Activated CD4-positive, alpha-beta T cell treated with anti-CD3 and anti-CD28 coated beads, Interleukin-2, amount 10 ng/mL, durations not matched to agents 24 days and 14 days (primary cell): ENCODE measurements at places on chromosomes 7 and 10. TPM values are rescaled to one million over a fixed set of nuclear protein-coding genes. Genes with fewer than 3 reads are reported as not detected.

WNT8B gene
- 0.16 and 0.43 TPM in 2 replicates for total RNA-seq

GPR15LG gene
- not detected in 2 replicates for total RNA-seq

TYW1B gene
- 3.3 and 4.2 TPM in 2 replicates for total RNA-seq

SMO gene
- total RNA-seq, result 0.28 and 0.37 TPM in 2 replicates

EBF3 gene
- total RNA-seq, result not detected in 2 replicates

TMEM130 gene
- total RNA-seq, result 0.66 TPM in 1 of 2 replicates, not detected in the other

ABCB4 gene
- not detected in 2 replicates for total RNA-seq

FAM20C gene
- 0.88 and 1.0 TPM in 2 replicates for total RNA-seq

C1QL3 gene
- 0.21 TPM in 1 of 2 replicates, not detected in the other for total RNA-seq

GLI3 gene
- not detected in 2 replicates for total RNA-seq

PHYHIPL gene
- total RNA-seq, result not detected in 2 replicates

CAMK2B gene
- total RNA-seq, result 1.3 and 1.6 TPM in 2 replicates

- no peak for DNase-seq
Observed at GRCh38 chr10:87565010-87565409, 60.3 kb downstream of the MINPP1 start.

DNA sequence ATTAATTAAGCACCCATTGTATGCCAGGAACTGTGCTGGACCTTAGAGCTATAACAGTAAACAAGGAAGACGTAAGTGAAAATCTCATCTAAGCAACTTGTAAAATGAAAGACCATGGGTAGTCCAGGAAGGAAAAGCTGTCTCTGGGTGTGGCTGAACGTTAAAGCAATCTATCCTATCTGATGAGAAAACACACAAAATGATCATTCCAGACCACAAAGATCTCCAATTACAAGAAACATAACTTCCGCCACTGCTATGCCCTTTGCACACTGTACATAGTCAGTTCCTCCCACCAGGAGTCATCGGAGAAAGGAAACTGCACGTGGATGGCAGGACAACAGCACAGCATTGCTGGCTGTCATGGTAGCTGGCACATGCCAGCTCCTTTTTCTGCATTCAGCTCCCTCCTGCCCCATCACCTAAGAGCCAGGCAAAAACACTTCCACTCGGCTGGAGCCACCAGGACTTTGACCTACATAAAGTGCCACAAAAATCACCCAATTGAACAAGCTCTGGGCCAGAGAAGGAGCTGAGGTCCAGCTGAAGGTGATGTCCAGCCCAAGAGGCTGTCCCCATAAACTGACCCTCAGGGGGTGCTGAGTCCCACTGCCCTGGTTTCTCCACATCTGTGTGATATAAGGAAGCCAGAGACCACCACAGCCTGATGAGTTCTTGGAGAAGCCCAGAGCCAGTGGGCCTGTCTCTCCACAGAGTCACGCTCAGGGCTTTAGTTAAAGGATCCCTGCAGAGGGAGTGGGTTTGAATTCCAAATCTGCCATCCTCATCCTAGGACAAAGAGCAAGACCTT is 56.4 kb downstream of the STEAP1B start:
- DNase-seq, result no peak

DNA sequence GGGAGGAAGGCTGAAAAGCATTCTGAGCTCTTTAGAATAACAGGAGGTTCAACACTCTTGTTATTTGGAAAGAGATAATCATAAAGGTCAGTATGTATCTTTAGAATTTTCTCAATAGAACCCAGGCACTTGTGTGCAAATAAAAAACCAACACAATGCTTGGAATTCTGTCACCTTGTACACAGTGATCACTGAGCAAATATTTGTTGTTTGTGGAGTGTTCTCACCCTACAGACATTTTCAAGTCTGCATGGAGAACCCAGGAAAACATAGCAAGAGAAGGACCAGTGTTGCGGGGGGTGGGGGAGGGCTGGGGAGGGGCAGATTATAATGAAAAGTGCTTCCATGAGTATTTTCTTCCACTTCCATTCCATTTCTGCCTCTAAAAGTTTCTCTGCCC is 87.4 kb downstream of the FAM107B start:
- DNase-seq, result no peak

- DNase-seq, result no peak
Observed at GRCh38 chr7:36283711-36284130, 105.9 kb upstream of the ANLN start.

DNA sequence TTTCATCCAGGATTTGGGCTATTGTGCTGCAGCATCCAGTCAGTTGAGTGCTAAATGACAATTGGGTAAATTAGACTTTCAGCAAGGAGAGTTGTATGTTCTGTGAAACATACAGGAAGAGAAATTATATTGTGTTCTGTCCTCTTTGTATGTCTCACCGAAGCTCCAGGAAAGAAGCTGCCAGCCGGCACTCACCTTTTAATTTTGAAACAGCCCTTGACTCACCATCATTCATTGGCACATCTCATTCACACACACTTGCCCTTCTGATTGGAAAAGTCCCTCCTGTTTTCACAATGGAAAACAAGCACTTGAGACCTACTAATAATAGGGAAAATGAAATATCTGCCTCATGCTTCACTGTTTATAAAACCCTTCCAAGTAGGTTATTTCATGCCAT is 495.6 kb downstream of the RPS24 start:
- DNase-seq, result no peak

DNA sequence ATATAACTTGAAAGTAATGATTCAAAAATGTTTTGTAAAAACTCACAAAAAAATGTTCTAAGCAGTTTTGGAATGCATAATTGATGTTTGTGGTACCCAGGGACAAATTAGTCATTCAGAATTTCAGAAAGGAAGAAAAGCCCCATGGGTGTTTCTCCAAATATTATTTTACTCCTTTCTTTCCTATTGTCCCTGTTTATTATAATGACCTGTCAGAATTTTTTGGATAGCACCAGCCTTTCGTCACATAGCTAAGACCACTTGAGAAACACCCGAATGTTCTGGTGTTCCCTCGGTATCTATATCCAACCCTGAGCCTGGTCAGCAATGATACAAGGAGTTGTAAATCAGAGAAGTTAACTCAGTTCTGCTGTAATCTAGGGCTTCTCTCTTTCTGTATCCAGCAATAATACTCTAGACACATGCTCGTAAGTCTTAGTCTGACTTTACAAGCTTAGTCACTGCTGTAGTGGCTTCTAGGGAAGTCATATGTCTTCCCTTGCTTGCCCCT is 64.8 kb upstream of the MEOX2 start:
- DNase-seq, result no peak

- no peak for DNase-seq
Observed at GRCh38 chr10:83542774-83543411, 596.4 kb upstream of the GHITM start.

- no peak for DNase-seq
Observed at GRCh38 chr7:37545619-37546534, 97.2 kb upstream of the ELMO1 start.

- peak; percentile 64 for DNase-seq
Observed at GRCh38 chr7:151795168-151795811, 81.6 kb downstream of the PRKAG2 start.

DNA sequence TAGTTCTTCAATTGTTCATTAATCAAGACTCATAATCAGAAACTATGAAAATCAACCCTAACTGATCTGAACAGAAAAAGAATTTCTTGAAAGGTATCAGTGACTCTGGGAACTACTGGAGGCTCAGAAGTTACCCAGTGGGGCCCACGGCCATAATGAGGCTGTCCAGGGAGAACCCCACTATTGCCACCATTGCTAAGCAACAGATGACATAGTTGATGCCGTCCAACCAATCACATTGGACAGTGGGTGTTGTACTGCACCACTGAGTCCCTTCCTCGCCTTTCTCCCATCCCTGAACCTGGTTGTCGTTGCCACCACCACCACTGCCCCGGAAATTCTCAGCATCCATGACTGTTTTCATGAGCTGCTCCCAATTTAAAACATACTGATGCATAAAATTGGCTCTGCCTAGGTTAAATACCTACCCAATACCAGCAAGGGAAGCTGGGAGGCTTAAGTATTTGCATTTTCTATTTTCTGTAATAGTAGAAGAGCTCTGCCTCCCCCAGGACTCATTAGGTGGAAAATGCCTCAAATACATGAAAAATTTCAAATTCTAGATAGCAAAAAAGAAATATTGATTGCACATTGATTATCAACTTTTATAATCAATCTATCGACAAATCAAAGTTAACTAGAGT is 26.7 kb upstream of the USP6NL start:
- no peak for DNase-seq

GRCh38 chr7:73539709-73540108 is 17.6 kb upstream of the BAZ1B start:
- DNase-seq, result no peak

DNA sequence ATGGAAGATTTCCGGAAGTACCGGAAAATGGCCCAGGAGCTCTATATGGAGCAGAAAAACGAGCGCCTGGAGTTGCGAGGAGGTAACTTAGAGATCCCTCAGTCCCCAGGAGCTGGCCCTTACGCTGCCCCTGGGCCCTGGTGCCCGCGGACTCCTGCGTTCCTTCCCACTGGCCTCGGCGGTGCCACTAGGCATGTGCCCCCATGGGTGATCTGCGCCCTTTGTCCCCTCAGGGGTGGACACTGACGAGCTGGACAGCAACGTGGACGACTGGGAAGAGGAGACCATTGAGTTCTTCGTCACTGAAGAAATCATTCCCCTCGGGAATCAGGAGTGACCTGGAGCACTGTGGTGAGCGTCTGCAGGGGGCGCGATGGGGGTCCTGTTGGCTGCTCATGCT is 24.2 kb upstream of the CHST12 start:
- DNase-seq, result peak; percentile 54

GRCh38 chr7:45569290-45569685 is 4.9 kb upstream of the ADCY1 start:
- no peak for DNase-seq

DNA sequence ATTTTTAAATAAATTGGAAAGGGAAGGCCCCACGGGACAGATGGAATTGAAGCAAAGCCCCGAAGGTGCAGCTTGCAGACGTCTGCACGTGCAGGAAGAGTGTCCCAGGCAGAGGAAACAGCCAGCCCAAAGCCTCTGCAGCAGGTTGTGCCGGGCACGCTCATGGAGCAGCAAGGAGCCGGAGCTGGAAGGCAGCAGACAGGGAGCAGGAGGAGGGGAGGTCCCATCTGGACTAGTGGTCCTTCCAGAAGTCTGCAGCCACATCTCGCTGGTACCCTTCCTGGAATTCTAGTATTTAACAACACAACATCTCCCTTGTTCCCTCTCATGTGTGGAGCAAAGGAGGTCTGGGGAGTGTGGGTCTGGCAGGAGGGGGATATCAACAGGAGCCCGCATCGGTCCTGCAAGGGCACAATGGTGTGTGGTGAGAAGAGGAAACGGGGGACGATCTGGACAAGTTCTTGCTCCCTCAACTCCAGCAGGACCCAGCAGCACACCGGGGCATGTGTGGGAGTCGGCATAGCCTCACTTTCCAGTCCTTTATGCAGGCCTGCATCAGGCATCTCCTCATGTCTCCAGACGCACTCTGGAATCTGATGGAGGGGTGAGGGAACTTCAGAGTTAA is 169.3 kb downstream of the GRID1 start:
- DNase-seq, result no peak

DNA sequence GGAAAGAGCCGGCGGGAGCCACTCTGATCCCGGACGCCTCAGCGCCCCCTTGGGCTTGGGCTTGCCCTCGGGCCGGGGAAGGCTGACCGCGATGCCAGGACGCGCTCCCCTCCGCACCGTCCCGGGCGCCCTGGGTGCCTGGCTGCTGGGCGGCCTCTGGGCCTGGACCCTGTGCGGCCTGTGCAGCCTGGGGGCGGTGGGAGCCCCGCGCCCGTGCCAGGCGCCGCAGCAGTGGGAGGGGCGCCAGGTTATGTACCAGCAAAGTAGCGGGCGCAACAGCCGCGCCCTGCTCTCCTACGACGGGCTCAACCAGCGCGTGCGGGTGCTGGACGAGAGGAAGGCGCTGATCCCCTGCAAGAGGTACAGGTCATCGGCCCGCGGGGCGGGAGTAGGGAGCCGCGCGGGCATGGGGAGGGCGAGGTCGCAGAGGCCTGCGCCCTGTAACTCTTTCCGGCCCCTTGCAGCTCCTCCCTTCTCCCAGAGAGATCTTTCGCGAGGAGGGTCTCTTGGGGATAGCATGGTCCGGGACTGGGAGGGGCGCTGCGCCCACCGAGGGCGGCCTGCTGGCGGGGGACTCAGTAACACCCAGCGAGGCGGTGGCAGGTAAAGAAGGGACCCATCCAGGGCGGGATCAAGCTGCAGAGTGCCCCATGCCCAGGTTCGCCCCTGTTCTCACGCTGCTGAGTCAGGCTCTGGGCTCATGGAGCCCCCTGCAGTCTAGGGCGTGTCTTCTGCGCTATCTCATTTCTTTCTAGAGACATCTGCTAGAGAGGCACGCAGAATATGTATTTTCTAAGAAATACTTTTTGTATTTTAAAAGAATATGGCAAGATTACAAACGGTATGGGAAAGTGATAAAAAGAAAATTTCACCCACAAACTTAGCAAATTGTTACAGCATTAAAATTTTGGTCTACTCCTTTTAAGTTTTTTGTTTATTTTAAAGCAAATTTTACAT is 687 bp downstream of the EPDR1 start:
- no peak for DNase-seq

- DNase-seq, result no peak
Observed at GRCh38 chr10:12727832-12728215, 273.7 kb downstream of the CCDC3 start.

DNA sequence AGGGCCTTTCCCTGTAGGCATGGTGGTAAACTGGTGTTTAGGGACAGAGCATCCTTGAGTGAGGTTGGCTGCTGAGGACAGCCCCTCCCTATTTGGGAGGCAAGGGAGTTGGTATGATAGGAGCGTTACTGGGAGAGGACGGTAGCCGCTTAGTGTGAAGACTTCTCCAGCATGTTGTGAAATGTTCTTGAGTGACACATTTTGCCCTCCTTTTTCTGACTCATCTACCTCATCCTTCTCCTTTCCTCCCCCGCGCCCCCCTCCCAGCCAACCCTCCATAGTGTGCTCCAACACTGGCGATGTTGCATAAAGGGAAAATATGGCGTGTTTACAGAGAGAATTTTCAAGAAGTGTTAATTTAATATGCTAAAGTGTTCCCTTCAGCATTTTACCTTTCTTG is 645.0 kb upstream of the GALNT17 start:
- DNase-seq, result no peak

DNA sequence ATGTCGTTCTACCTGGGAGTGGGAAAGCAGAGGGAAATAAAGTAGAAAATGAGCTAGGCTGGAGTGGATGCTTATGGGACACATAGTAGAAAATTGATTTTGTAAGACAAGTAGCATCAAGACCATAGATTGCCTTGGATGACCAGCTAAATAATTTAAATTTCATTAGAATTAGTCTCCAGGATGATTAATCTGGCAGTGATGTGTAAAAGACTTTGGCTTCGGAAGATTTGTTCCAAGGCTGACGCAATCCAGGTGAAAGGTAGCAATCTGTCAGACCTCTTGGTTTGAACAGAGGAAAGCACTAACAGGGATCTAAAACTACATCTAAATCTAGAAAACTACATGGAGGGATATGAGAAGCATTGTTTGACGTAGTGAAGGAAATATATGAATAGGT is 236.5 kb downstream of the ARL4A start:
- DNase-seq, result no peak

GRCh38 chr7:2008936-2009540 is 223.7 kb downstream of the MAD1L1 start:
- no peak for DNase-seq
